Breast epithelium (tissue), 4 donors: ENCODE measurements at places on chromosomes 16 and 17.

- no peak for DNase-seq
These were observed 36.3 kb downstream of the IST1 start for GRCh38 chr16:71931599-71931998.

GRCh38 chr16:77612596-77612995 lies 109.7 kb upstream of the NUDT7 start:
- no peak for DNase-seq

DNA sequence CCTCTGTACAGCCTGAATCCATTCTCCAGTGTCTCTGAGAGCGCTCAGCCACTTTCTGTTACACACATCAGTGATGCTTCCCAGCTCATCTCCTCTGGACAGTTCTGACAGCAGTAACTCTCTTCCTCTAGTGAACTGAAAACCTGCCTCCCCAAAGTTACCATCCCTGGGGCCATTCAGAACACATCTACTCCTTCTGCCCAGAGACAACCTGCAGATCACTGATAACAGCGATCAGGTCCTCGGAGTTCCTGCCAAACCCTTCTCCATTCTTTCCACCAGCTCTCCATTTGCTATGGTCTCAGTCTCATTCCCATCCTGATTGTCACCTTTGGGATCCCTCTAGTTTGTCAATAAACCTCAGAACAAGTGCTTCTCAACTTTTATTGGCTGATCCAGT lies 7.3 kb downstream of the ZZEF1 start:
- DNase-seq: no peak

DNA sequence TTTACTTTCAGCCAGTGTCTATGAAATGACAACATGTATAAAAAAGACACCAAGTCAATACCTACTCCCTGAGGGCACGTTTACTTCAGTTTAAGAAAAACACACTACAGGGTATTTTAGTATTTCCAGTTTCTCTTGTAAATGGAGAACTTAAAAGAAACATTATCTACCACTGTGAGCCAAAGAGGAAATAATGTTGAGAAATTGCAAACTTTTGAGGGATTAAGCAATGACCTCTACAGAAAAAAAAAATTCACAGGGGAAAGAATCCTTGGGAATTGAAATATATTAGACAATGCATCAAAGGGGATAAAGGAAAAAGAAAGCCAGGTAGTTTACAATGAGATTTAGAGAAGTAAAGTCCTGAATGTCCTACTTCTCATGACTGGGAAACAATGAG lies 126.0 kb downstream of the KCNJ2 start:
- DNase-seq: no peak
